A549 treated with Hydrocortisone at 1 μM for 4 hours (cell line): ENCODE measurements at places on chromosomes 4 and X. TPM values are rescaled to one million over a fixed set of nuclear protein-coding genes. Genes with fewer than 3 reads are reported as not detected.

The FAM53A gene
- 0.82 to 1.7 TPM (median 1.1 TPM) in 5 replicates for total RNA-seq

The EDNRA gene
- total RNA-seq = 0.23 to 0.43 TPM (median 0.36 TPM) in 5 replicates

The CT45A3 gene
- 0.26 TPM in 1 of 5 replicates, not detected in the others for total RNA-seq

The SOD3 gene
- not detected in 5 replicates for total RNA-seq

The KLHL4 gene
- 5.5 to 6.7 TPM (median 6.1 TPM) in 5 replicates for total RNA-seq

The CCDC158 gene
- total RNA-seq = 0.03 TPM in 1 of 5 replicates, not detected in the others

The SLC9B1 gene
- total RNA-seq = 0.10 TPM in 1 of 5 replicates, not detected in the others

The UGT8 gene
- total RNA-seq = 0.06 to 0.24 TPM (median 0.12 TPM) in 5 replicates

The CYTL1 gene
- total RNA-seq = not detected in 5 replicates

The NEXMIF gene
- 0.01 to 0.02 TPM (median 0.01 TPM) in 4 of 5 replicates, not detected in the other for total RNA-seq

The MSN gene
- 233 to 362 TPM (median 286 TPM) in 5 replicates for total RNA-seq

The CHIC2 gene
- 6.6 to 10.0 TPM (median 8.5 TPM) in 5 replicates for total RNA-seq

The CENPVL1 gene
- not detected in 5 replicates for total RNA-seq

The MTNR1A gene
- total RNA-seq = 0.33 to 0.60 TPM (median 0.43 TPM) in 5 replicates

The AFM gene
- total RNA-seq = not detected in 5 replicates
